Endodermal cell (in vitro differentiated cells): ENCODE measurements at places on chromosomes 13 and 19. TPM values are rescaled to one million over a fixed set of nuclear protein-coding genes. Genes with fewer than 3 reads are reported as not detected.

The NDUFA7 gene
- 75.7 and 76.0 TPM in 2 replicates for total RNA-seq

DNA sequence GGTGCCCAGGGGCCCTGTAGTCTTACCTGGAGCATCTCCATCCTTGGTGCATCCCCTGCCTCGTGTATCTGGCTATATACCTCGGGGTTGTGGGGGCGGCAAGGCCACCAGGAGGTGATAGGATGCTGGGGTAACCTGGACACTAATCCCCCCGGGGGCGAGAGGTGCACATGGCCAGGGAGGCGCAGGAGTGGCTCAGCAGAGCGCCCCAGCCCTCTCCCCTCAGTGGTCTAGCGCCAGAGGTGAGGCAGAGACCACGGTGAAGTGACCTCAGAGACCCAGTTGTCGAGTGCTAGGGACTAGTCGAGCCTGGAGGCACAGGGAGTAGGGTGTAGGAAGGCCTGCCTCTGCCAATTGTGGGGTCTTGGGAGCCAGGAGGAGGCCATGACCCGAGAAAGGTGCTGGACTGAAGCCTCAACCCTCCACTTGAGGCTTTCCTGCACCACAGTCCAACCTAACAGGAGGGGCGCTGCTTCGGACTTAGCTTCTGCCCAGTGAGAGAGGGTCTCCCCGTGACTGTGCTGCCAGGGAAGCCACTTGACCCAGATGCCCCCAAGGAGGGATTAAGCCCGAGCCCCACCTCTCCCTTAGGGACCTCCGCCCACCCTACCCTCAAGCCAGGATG is at the start of gene LHB:
Gene LHB (minus strand): TSS at position 51 of the 625 bp plus-strand sequence. CDS start 10 bp downstream, at position 41.
- H3K27ac ChIP-seq: no peak within 1 kb of the TSS
- no peaks in the 10 kb centered on the region for H3K4me1 ChIP-seq
- peaks cover 6% of the 10 kb centered on the region for H3K36me3 ChIP-seq
- peaks cover 12% of the 10 kb centered on the region for H3K27me3 ChIP-seq
- DNase-seq: no peak

- H3K27ac ChIP-seq: no peak overlapping the region
- DNase-seq: no peak
- no peaks in the 10 kb centered on the region for H3K27me3 ChIP-seq
- no peaks in the 10 kb centered on the region for H3K4me1 ChIP-seq
- no peaks in the 10 kb centered on the region for H3K36me3 ChIP-seq
Measured at GRCh38 chr19:32543115-32543900, 37.7 kb upstream of the PDCD5 start.

- H3K36me3 ChIP-seq: no peaks in the 10 kb centered on the region
- no peak overlapping the region for H3K4me3 ChIP-seq
- no peak for DNase-seq
- H3K27ac ChIP-seq: no peak overlapping the region
- no peaks in the 10 kb centered on the region for H3K27me3 ChIP-seq
- H3K4me1 ChIP-seq: no peaks in the 10 kb centered on the region
Measured at GRCh38 chr19:44255705-44256411, 3.8 kb upstream of the ZNF233 start.
